T-helper 17 cell (primary cell): ENCODE measurements at places on chromosomes 13 and 19. TPM values are rescaled to one million over a fixed set of nuclear protein-coding genes. Genes with fewer than 3 reads are reported as not detected.

- no peak for DNase-seq
These were observed 887 bp downstream of the SIPA1L3 start for GRCh38 chr19:37907735-37908455.

LIM2 gene
- total RNA-seq = not detected

GRCh38 chr19:41307954-41308449 lies 2.0 kb upstream of the CCDC97 start:
- DNase-seq = no peak

DACH1 gene
- total RNA-seq = 0.13 TPM

- DNase-seq = no peak
These were observed 1615.4 kb downstream of the EFNB2 start for GRCh38 chr13:104920091-104920490.

- DNase-seq = no peak
These were observed 23.5 kb downstream of the SLC25A15 start for GRCh38 chr13:40812724-40813445.

ZSCAN18 gene
- 30.7 TPM for total RNA-seq

DNA sequence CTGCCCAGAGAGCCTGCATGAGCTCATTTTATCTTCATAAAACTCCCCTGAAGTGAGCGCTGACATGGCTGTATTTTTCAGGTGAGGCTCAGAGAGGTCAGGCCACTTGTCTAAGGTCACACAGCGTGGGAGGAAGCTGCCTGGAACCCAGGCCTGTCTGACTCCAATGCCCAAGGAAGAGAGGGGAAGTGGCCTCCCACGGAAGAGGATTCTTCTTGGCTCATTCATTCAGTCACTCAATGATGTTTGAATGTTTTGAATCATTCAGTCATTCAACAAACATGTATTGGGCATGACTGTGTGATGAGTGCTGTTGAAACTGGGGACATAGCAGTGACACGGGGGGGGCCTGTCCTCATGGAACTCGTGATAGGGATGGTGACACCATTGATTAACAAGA lies 12.0 kb downstream of the ACTL9 start:
- DNase-seq = no peak

- no peak for DNase-seq
These were observed 16.6 kb upstream of the RAB8A start for GRCh38 chr19:16095071-16095571.

- peak; percentile 70 for DNase-seq
These were observed 3.4 kb downstream of the DMKN start for GRCh38 chr19:35509861-35510625.

SIGLEC12 gene
- total RNA-seq = not detected

DNA sequence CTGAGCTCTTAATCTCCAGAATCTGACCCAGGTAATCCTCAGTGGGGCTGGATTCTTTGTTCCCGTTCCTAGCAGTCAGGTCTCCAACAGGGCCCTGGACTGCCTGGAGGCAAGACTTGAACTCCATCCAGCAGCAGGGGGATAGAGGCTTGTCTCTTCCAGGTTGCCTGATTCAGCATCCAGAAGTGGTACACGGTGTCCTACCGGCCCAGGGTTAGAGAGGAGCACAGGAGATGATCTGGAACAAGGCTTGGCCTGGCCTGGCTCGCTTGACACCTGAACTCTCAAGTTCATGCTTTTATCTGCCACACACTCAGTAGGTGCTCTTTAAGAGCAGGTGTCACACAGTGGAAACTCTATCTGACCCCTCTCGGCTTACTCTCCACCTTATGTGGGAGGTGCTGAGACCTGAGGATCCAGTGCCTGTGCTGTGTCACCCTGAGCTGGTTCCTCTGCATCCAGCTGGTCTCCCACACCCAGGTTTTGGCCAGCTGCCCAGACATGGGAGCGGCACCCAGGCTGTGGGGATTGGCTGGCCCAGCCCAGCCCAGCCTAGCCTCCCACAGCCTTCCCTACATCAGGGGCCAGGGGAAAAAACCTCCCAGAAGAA lies at the start of gene CYP4F3:
Gene CYP4F3 (plus strand): TSS at position 604 of the 610 bp plus-strand sequence. CDS start 519 bp downstream, outside the sequence.
- no peak for DNase-seq

DNA sequence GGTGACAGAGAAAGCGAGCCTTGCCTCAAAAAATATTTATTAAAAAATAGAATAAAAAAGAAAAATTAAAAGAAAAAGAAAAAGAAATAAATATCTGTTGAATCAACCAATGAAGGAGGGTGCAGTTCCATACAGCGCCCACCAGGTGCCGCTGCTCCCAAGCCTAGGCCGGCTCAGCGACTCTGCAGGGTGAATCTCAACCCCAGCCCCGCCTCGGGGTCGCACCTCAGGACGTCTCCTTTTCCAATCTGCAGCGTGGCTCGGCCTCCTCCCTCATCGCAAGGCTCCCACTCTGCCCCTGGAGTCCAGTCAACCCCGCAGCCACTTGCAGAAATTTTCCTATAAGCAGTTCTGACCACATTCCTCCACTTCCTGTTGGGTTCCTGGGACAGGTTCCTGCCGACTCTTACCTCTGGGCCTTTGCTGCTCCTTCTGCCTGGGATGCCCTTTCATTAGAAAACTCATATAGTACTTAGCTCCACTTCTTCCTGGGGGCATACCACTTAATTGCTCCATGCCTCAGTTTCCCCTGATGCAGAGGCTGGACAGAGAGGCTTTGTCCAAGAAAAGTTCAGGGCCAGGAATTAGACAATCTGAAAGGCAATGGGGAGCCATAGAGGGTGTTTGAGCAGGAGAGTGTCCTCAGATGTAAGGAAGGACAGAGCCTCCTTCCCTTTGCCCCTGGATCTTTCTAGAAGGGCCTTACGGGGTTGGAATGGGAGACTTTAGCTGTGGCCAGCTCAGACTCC lies 24.3 kb downstream of the NFILZ start:
- DNase-seq = peak; percentile 63

GRCh38 chr19:45187421-45188100 lies 9.0 kb downstream of the BLOC1S3 start:
- DNase-seq = no peak

DNA sequence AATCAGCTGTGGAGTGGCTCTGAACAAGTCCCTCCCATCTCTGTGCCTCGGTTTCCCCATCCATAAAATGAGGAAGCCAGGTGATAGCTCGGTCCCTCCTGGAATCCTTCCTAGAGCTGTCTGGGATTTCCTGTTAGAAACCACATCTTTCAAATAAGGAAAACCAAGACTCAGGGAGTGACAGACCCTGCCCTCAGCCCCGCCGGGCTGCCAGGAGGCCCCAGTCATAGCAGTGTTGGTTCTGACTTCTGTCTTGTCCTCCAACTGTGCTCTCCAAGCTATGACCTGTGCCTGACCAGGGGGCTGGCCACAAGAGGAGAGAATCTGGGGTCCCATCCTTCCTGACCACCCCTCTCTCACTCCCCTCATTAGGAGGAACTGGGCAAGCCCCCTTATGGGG lies 1.1 kb upstream of the SHD start:
- DNase-seq = no peak

DNA sequence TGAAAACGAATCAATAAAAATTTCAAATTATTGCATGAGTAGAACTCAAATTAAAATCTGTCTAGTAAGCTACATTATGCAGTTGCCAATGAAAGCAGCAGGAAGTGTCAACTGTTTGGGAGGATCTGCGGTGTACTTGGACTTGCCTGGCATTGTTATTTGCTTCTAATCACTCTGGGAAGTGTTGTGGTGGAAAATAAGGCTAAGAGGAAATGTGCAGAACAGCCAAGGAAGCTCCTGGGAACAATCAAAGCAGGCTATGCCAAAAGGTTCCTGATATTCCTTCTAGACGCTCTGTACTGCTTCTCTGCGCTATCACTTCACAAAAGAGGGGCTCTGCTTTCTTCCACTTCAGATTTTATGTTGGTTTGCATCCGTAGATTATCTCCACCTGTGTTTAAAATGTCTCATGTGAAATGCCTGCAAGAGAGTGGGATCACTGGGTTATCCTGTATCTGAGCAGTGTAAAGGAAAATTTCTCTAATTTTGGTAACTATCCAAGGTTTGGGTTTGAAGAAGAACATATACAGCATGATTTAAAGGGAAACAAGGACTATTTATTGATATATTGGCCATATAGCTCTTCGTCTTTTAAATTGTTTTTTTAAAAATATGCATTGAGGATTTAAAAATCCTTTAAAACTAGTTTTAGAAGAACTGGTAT lies 182.7 kb upstream of the CSNK1A1L start:
- DNase-seq = no peak

DNA sequence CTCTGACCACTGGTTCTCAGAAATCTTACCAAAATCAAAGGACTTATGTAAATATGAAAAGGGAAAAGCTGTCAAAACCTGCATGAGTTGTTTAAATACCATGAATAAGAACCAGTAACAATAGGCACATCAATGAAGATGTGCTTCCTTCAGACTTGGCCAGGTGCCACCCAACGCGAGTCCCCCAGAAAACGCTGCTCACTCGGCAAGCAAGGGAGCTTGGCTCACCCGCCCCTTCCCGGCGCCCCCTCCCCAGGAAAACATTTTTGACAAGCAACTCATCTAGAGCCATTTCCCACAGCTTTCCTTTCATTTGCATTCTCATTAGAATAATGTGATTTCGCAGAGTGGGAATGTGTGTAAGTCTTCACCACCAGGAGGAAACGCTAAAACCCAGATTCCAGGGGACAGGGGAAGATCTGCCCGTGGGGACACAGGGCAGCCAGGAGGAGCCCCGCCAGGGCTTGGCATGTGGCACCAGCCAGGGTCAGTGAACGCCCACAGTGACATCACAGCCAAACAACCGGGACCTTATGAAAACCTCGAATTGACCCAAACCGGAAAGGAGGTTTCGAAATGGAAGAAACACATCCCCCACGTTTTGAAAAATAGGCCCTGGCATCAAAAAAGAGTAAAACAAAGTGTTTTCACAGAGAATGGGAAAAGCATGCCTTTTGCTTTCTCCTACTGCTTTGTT lies 366.2 kb upstream of the TSHZ3 start:
- no peak for DNase-seq

GRCh38 chr19:2048959-2049740 lies 1.9 kb downstream of the MKNK2 start:
- no peak for DNase-seq

OR7E24 gene
- not detected for total RNA-seq

DNA sequence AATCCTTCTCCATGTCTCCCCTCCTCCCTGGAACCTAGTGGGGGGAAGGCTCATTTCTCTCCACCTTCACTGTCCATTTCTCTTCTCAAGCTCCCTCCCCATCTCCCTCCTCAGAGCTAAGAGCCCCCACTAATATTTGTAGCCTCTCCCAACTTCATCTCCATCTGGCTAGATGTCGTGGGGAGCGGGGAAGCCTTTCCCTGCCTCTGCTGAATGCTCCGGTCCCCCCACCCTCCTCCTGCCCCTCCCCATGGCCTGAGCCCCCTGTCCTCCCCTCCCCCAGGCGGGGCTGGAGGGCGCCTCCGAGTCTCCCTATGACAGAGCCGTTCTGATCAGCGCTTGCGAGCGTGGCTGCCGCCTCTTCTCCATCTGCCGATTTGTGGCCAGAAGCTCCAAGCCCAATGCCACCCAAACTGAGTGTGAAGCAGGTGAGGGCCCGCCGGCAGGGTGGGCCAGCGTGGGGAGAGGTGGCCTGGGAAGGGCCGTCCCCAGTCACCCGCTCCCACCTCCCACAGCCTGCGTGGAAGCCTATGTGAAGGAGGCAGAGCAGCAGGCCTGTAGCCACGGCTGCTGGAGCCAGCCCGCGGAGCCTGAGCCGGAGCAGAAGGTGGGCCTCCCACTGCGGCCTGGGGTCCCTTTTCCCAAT lies 1.0 kb downstream of the TMEM59L start:
- DNase-seq = no peak

- no peak for DNase-seq
These were observed 11.0 kb downstream of the XAB2 start for GRCh38 chr19:7618348-7618747.

- DNase-seq = no peak
These were observed 6.2 kb downstream of the ZNF709 start for GRCh38 chr19:12478234-12478941.

CPB2 gene
- total RNA-seq = not detected

DNA sequence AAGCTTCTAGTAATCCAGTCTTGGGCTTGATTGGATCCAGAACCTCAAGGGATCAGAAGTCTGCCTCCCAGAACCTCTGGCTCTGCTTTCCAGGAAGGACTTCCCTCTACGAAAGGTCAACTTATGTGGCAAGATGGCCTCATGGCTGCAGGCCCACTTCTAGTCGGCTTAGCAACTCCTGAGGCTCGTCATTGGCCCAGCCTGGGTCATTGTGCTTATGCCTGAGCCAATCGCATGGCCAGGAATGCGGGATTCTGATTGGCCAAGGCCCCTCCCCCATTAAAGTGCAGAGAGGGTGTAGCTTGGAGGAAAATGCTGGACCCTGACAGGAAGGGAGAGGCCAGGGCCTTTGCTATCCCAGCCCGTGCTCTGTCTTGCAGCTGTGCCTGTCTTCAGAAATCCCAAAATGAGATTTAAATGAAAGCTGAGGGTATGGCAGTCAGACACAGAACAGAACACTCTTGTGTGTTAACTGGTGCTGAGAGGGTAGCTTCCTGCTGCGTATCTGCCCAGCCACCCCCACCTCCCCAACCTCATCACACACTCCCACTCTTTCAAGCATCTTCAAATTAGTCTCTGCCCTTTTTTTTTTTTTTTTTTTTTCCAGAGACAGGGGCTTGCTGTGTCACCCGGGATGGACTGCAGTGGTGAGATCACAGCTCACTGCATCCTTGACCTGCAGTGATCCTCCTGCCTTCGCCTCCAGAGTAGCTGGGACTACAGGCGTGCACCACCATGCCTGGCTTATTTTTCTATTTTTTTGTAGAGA lies 5.5 kb upstream of the CCNE1 start:
- DNase-seq = no peak

- peak; percentile 97 for DNase-seq
These were observed 339 bp upstream of the CYTH2 start for GRCh38 chr19:48468772-48469288.
